ENCODE measurements at places on chromosomes 6 and 20. TPM values are rescaled to one million over a fixed set of nuclear protein-coding genes. Genes with fewer than 3 reads are reported as not detected.

DNA sequence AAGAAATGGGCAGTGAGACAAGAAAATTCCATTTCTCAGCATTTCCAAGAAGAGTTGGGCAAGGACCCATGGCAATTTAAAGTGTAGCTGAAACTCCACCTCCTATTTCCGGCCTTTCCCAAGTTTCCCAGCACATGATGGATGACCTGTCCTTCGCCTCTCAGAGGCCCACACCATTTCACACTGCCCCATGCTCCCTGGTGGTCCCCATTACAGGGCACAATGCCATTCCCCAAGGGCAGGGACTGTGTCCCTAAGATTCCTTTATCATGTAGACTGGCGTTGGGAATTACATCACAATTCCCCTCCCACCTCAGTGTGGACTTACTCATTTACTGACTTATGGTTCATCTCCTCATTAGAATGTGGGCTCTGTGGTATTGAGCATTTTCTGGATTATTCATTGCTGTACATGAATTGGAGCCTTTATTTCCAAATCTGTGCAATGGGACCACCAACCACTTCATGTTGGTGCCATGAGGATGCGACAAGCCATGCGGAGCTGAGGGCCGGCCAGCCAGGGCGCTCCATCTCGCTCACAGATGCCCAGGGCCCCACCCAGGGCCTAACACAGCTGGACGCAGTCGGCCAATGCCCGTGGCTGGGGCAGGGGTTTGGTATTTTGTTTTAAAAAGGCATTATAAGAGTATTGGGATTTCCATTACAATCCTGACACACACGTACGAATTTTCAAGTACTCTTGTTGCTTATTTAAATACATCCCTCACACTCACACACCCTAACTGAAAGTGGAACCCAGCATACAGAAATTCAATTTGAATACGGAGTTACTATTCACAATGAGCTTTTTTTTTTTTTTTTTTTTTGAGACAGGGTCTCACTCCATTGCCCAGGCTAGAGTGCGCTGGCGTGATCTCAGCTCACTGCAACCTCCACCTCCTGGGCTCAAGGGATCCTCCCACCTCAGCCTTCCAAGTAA is 5.4 kb downstream of the ACSS1 start:
- H3K36me3 ChIP-seq: no peaks in the 10 kb centered on the region
- H3K27me3 ChIP-seq: peaks cover 28% of the 10 kb centered on the region
- DNase-seq: peak; percentile 35
- no peak overlapping the region for H3K4me3 ChIP-seq

DNA sequence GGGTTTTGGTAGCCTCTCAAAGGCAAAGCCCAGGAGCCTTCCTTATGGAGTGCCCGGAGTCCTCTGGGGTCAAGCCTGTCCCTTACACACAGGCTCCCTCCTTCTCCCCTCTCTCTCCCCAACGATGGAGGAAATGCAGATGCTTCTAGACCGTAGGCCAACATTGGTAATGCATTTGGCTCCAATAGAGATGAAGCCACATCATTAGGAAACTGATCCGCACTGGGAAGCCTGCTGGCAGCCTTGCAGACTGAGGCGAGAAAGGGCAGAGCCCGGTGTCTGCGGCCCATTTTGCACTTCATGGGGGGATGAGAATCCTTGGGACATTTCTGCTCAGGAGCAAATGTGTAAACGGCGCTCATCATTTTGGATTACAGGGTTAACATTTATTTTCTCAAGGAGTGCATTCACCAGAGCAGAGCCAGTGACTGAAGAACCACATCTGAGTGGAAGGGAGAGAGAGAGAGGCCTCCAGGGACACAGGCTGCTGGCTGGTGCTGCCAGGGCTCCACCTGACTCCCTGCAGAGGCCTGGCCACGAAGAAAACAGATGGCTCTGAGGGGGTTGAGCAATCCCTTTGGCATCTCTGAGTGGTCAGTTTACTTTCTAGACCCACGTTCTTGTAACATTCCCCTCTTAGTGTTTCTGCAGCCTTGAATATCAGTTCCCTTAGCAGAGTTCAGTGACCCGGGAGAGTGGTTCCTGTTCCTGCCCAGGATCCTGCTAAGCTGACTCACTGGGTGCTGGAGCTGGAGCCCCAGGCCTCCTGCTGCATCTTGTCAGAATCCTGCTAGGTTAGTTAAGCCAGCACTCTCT is 4.4 kb upstream of the CST3 start:
- H3K4me1 ChIP-seq: peaks cover 6% of the 10 kb centered on the region
- no peak overlapping the region for H3K27ac ChIP-seq
- no peaks in the 10 kb centered on the region for H3K36me3 ChIP-seq

- H3K4me3 ChIP-seq: no peak overlapping the region
- no peak overlapping the region for H3K27ac ChIP-seq
- DNase-seq: peak; percentile 76
- H3K27me3 ChIP-seq: no peaks in the 10 kb centered on the region
- no peaks in the 10 kb centered on the region for H3K36me3 ChIP-seq
Observed at GRCh38 chr6:108739496-108740330, 108.5 kb upstream of the ARMC2 start.

DNA sequence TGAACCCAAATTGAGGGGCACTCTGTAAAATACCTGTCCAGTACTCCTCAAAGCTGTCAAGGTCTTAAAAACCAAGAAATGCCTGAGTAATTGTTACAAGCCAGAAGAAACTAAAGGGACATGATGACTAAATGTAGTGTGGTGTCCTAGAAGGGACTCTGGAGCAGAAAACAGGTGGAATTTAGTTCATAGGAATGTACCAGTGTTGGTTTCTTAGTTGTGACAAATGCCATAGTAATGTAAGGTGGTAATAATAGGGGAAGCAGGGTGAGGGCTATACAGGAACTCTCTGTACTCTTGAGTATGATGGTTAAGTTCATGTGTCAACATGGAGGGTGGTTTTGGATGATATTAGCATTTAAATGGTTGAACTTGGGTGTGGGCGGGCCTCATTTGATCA is 92.3 kb downstream of the CNBD2 start:
- H3K27ac ChIP-seq: no peak overlapping the region
- no peak for DNase-seq
- H3K36me3 ChIP-seq: no peaks in the 10 kb centered on the region
- H3K27me3 ChIP-seq: no peaks in the 10 kb centered on the region
- no peak overlapping the region for H3K4me3 ChIP-seq
- peaks cover 6% of the 10 kb centered on the region for H3K4me1 ChIP-seq

DNA sequence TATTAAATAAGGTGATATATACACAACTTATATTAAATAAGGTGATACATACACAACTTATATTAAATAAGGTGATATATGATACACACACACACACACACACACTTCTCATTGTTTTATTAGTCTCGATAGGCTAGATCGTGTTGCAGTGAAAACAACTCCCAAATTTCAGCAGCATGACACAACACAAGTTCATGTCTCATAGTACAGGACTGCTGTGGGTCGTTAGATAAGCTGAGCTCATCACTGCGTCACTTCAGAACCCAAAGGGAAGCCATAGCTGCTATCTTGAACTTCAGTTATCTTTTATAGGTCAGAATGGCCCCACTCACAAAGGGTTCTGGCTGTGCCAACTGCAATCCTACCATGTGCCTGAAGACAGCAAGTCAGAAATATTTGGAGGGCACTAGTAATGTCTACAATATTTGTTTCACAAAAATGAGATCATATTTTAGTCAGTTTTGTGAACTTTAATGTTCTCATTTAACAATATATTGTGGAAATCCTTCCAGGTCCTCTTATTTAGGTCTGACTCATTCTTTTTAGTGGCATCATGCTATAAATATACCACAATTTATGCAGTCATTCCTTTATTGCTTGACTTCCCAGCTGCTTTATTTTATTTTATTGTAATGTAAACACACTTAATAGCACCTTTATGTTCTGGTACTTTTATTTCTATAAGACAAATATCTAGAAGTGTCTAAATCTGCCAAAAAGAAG is 290.2 kb downstream of the PHACTR1 start:
- DNase-seq: peak; percentile 56
- H3K36me3 ChIP-seq: no peaks in the 10 kb centered on the region
- no peak overlapping the region for H3K4me3 ChIP-seq

DNA sequence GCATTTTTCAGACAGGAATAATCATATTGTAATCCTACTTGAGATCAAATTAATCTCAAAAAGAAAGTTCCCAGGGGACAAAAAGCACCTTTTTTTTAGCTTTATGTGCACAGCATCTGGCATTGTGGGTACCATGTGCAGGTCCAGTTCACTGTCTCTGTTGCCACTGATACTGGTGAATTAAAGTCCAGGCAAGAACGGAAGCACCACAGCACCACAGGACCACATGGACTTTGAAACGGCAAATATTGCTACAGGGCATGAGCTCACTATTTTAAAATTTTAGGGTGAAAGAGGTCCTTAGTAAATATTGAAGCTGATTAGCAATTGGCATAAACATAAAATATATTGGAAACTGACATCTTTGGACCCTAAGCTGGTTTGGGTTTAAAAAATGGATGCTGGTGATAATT is 709.0 kb downstream of the EPM2A start:
- no peak overlapping the region for H3K27ac ChIP-seq
- H3K4me3 ChIP-seq: no peak overlapping the region
- H3K4me1 ChIP-seq: no peaks in the 10 kb centered on the region
- no peaks in the 10 kb centered on the region for H3K27me3 ChIP-seq

GRCh38 chr20:49345524-49345923 is 67.7 kb upstream of the ZNFX1 start:
- no peaks in the 10 kb centered on the region for H3K36me3 ChIP-seq
- peaks cover 5% of the 10 kb centered on the region for H3K27me3 ChIP-seq
- DNase-seq: peak; percentile 79

DNA sequence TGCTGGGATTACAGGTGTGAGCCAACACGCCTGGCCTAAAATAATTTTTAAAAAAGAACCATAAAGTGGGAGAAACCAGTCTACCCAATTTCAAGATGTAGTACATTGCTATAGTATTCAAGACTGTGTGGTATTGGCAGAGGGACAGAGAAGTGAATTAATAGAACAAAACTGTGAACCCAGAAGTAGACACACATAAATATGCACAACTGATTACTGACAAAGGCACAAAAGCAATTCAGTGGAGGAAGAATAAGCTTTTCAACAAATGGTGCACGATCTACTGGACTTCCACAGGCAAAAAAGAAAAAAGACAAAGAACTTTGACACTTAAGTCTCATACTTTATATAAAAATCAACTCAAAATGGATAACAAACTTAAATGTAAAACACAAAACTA is 15.5 kb downstream of the ZBTB2 start:
- no peak overlapping the region for H3K27ac ChIP-seq
- no peak overlapping the region for H3K4me3 ChIP-seq
- no peaks in the 10 kb centered on the region for H3K27me3 ChIP-seq
- DNase-seq: no peak

- no peaks in the 10 kb centered on the region for H3K27me3 ChIP-seq
- DNase-seq: no peak
- no peak overlapping the region for H3K4me3 ChIP-seq
- no peak overlapping the region for H3K27ac ChIP-seq
- H3K4me1 ChIP-seq: peaks cover 7% of the 10 kb centered on the region
Observed at GRCh38 chr6:136114661-136115060, 135.4 kb downstream of the MTFR2 start.

DNA sequence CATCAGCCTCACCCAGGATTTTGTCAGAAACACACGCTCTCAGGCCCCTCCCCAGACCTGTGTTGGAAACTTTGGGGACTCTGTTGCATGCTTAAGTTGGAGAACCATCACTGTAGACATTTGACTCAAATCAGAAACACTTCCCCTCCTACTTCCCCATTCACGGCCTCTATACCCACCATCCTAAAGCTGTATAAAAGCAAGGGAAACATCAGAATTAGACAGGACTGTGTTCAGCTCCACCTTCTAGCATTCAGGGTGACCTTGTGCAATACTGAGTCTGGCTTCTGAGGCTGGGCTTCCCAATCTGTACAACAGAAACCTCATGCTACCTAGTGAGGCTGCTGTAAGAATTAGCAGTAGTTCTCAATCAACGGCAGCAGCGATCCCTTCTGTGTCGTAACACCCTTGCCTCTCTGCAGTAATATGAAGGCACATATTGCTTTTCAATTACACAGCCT is 252.3 kb downstream of the LY86 start:
- no peak for DNase-seq
- H3K4me3 ChIP-seq: no peak overlapping the region
- peaks cover 16% of the 10 kb centered on the region for H3K27me3 ChIP-seq

The LTA gene
- total RNA-seq: not detected

The MACROD2 gene
- 2.4 TPM for total RNA-seq

DNA sequence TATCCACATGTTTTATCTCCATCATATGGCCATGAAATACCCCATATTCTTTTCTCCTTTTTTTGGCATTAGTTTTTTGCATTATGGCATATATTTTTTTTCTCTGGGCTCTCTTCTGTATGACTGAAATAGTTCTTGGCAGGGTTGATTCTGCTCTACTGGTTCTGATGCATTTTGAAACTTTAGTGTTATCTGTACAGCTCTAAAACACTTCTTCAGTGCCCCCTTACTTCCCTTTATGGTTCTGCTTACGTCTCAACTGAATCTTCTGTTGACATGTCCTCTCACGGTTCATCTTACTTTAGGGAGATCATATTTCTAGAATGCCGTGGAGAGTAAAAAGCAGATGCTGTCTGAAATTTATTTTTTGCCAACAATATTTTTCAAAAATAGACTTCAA is 23.2 kb upstream of the TXNDC5 start:
- H3K27me3 ChIP-seq: no peaks in the 10 kb centered on the region
- H3K36me3 ChIP-seq: no peaks in the 10 kb centered on the region
- H3K4me1 ChIP-seq: no peaks in the 10 kb centered on the region
- no peak for DNase-seq
- H3K27ac ChIP-seq: no peak overlapping the region

- no peak overlapping the region for H3K27ac ChIP-seq
- no peaks in the 10 kb centered on the region for H3K4me1 ChIP-seq
- H3K27me3 ChIP-seq: no peaks in the 10 kb centered on the region
- peaks cover 4% of the 10 kb centered on the region for H3K36me3 ChIP-seq
Observed at GRCh38 chr20:37759761-37760209, 66.0 kb downstream of the CTNNBL1 start.

The TBPL1 gene
- 53.4 TPM for total RNA-seq

DNA sequence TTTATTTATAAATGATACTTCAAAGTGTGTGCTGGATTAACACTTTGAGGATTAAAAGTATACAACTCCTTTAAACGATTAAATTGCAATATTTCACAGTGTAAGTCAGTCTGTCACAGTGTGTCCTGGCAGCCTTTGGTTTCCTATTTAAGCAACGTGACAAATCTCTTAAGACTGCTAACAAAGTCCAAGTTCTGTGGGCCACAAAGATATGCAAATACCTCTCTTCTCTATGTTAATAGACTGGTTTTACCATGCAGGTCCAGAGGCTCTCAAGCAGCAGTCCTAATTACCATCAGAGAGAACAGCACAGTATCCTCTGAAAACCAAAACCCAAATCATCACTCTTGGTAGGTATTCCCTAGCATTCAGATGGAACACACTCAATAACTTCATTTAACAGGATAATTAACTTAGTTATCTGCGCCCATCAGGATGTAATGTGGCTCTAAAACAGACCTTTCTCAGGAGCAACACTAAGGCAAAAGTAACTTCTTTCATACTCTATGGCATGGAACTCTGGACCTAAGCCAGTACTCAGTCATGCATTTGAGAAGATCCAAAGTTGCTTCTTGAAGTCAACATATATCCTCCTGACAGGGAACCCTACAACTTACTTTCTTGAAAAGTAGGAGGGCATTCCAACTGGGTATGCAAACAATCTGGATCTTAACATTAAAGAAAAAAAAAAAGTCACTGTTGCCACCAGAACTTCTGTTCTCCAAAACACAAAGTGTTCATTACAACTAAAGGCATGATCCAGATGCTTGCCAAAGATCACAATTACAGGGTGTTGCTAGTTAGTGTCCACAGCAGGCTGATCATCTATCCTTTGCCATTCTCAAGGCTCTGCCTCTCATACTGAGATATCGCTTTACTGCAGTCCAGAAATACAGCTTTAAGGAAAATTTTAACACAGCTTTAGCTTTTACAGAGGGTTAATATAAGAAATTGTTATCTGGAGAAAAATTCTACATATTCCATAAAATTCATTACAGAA is 53.2 kb downstream of the MAN1A1 start:
- no peak overlapping the region for H3K4me3 ChIP-seq
- H3K27me3 ChIP-seq: no peaks in the 10 kb centered on the region
- H3K4me1 ChIP-seq: no peaks in the 10 kb centered on the region

The DDX27 gene
- total RNA-seq: 38.3 TPM
